Renal cortical epithelial cell (primary cell): ENCODE measurements at places on chromosomes 7 and 10. TPM values are rescaled to one million over a fixed set of nuclear protein-coding genes. Genes with fewer than 3 reads are reported as not detected.

GRCh38 chr10:132438091-132439024, 41.4 kb downstream of the PWWP2B start:
- DNase-seq, result no peak

DNA sequence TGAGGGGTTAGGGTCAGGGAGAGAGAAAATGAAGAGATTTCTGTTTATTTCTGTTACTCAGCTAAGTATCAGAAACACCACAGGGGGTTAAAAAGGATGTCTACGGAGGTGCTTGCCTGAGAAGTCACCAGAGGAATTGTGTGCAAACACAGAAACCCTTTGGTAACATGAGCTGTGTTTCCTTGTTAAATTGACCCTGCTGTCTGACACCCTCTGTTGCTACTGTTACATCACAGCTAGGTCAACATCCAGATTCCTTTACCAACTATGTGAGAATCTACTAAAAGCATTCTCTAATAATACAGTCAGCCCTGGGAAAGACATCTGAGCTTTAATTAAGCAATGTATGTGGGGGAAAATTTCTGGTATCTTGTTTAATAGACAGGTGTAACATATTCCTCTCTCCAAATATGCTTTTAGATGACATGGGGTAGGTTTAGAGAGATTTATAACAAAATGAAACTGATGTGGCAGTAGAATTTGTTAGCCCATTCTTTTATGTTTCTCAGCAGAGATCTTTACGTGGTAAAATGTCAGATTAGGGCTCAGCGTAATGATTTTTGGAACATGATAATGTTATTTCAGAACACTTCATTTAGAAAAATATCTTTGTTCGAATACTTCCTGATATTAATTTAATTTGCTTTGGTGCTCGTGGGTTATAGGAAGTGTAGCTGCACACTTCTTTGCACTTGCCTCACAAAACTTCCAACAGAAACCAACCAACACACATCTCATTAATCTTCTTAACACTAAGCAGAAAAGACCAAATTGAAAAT, 168.0 kb upstream of the AHR start:
- peak; percentile 96 for DNase-seq

- DNase-seq, result peak; percentile 38
Measured at GRCh38 chr7:80439894-80440821, 71.7 kb downstream of the GNAT3 start.

DNA sequence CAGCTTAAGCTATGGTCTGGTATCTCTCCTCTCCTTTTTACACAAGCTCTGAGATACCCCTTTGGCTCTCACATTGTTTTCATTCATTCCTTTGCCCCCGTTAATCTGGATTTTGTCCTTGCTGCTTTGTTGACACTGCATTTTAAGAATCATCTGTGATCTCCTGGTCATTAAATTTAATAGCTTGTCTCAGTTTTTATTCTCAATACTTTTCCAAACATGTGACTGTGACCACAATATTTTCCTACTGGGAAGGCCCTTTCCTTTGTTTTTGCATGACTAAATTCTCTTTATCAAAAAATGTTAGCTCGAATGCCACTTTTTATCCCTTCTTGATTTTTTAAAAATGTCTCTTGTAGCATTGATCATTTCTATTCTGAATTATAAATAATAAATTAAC, 171.2 kb downstream of the SUGCT start:
- DNase-seq, result no peak

GRCh38 chr10:72235544-72236279, 19.6 kb upstream of the ASCC1 start:
- DNase-seq, result no peak

The LRRC17 gene
- total RNA-seq, result 1.1 and 2.6 TPM in 2 replicates

- peak; percentile 99 for DNase-seq
Measured at GRCh38 chr10:63236113-63236935, 103.2 kb downstream of the NRBF2 start.

- DNase-seq, result no peak
Measured at GRCh38 chr7:142838461-142839213, 16.2 kb upstream of the EPHB6 start.

DNA sequence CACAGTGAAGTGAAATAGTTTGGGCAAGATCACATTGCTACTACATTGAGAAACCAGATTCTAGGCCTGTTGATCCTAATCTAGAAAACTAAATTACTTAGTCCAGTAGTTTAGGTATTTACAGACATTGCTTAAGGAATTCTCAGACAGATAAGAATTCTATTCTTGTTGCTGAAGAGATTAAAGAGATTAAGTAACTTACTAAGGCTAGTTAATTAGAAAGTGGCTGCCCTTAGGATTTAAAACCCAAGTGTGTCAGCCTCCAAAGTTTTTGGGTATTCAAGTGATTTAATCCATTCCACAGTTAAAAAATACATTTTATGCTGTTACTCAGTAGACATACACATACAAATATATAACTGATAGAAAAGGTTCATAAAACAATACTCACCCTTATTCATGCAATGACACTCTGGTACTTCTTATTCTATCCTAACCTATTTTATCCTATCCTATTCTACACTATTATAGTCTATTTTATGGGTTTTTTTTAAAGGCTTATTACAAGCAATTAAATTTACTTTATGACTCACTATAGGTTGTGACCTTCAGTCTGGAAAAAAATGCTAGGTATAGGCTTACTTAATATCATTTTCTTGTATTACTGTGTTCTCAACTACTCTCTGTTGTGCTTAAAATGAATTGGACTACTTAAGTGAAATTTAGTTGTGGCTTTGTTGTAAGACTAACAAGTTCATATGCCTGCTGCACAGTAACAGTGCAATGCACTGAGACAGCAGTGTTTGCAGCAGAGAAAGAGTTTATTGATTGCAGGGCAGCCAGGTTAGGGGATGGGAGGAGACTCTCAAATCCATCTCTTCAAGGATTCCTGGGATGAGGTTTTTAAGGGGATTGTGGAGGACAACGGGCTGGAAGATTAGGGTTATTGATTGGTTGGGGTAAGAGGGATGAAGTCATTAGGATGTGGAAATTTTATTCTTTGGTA, 10.7 kb downstream of the SPAM1 start:
- no peak for DNase-seq

The PPP3CB gene
- total RNA-seq, result 27.3 and 60.2 TPM in 2 replicates

DNA sequence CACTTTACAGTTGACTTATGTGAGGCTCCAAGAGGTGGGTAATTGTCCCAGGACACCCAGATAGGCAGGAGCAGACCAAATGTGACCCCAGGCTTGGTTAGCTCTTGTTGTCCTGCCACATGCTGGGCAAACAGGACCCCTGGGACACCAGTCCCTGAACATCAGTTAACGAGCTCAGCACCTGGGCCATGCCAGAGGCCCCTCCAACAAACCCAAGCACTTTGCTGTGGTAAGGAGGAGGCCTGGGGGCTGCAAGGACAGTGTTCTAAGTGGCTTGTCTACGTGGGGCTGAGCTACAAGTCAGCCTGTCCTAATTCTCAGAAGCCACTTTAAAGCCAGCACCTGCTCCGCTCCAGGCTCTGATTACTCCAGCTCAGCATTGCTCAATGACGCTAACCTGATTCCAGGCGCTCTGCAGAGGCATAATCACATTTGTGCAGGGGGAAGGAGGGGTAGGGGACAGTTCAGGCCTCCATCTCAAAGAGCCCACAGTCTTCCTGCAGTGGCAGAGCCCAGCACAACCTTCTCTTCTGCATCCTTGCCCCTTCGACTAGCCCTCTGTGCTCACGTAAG, 57.2 kb downstream of the DDC start:
- no peak for DNase-seq

- DNase-seq, result no peak
Measured at GRCh38 chr7:12670743-12671520, 16.5 kb upstream of the ARL4A start.

DNA sequence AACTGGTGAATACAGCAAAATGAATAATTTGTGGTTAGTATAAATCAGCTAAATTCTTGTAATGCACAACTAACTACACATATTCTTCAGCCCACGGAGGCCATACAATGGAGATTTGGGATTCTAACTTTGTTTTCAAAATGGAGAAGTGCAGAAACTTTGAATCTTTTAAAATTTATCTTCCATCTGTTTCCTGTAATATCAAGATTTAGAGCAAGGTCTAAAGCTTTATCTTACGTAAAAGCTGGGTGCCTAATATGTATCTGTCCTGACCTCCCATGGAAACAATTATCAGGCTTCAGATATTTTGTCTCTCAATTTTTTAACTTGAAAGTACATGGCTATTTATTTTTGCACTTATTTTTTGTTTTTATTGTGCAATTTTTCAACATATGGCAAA, 5.0 kb upstream of the AHR start:
- no peak for DNase-seq

- no peak for DNase-seq
Measured at GRCh38 chr10:122577311-122577885, 16.8 kb downstream of the DMBT1 start.

The TMEM176B gene
- total RNA-seq, result 0.75 and 1.0 TPM in 2 replicates

DNA sequence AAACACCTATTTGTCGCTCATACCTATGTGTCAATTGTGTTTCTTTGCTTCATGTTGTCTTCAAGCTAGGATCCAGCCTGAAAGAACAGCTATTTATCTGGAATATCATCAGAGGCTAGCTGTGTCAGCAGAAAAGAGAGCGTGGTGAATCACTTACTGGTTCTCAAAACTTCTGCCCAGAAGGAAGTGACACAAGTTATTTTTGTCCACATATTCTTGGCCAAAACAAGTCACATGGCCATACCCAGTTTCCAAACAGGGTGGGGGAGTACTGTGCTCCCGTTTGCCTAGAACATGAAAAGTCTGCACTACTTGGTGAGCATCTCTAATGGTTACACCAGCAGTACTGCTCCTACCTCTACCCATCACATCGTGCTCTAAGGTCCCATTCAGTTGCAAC, 160.9 kb upstream of the CSTF2T start:
- DNase-seq, result no peak

The GPRIN2 gene
- total RNA-seq, result 29.2 and 30.4 TPM in 2 replicates

The LHFPL3 gene
- total RNA-seq, result not detected in 2 replicates

The DNAH11 gene
- total RNA-seq, result 0.05 and 0.17 TPM in 2 replicates

The CALHM1 gene
- not detected in 2 replicates for total RNA-seq

The RASSF4 gene
- total RNA-seq, result 79.1 and 155 TPM in 2 replicates

DNA sequence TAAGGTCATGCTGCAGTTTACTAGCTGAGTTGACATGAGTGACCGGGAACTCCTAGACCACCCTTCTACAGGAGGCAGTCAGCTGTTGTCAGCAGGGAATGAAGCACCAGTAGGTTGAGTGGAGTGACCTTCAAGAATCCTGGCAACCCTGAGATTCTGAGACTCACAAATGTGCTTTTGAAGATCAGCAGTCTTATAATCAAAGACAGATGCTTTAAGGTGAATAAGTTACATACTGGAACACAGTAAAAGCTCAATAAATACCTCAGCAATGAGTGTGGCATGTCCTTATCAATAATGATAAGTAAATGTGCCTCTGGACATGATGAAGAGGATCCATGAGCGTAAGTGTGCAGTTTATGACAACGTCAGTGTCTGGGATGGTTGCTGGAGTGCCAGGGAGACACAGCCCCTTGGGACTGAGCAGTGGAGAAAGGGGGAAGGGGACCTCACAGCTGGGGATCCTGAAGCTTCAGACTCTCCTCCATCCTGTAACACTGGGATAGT, 11.9 kb upstream of the OR6V1 start:
- DNase-seq, result no peak

The ADO gene
- 23.0 and 23.3 TPM in 2 replicates for total RNA-seq

The EVX1 gene
- not detected in 2 replicates for total RNA-seq

DNA sequence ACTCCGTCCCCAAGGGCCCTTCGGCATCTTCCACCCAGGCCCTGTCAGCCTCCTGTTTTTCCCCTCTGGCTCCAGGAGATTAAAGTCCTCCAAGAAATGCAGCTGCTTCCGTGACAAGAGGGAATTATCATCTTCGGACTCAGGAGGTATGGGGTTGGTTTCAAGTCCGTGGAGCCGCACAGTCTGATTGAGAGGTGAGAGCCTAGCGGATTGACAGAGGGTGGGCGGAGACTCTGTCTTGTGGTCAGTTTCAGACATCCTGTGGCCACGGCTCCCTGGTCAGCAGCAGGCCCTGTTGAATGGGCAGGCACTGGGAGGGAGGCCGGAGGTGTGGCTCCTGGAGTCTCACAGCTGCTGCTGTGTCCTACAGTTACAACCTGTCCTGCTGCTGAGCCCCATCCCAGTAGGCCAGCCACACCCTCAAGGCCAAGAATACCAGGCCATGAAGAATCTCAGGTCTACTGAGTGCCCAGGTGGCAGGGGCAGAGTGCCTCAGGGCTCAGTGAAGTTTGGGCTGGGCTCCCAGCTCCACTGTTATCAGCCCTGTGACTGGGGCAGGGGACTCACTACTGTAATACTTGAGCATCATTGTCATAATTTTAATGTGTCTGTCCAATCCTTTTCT, 49.3 kb upstream of the ZNF716 start:
- DNase-seq, result no peak

GRCh38 chr10:132107949-132108877, 42.5 kb downstream of the JAKMIP3 start:
- no peak for DNase-seq

GRCh38 chr10:89256340-89256739, 4.8 kb upstream of the LIPA start:
- DNase-seq, result no peak

- DNase-seq, result no peak
Measured at GRCh38 chr10:266974-267425, 131.7 kb downstream of the ZMYND11 start.

The GTF2IRD1 gene
- 27.3 and 52.2 TPM in 2 replicates for total RNA-seq

The EPHB4 gene
- total RNA-seq, result 80.9 and 141 TPM in 2 replicates

DNA sequence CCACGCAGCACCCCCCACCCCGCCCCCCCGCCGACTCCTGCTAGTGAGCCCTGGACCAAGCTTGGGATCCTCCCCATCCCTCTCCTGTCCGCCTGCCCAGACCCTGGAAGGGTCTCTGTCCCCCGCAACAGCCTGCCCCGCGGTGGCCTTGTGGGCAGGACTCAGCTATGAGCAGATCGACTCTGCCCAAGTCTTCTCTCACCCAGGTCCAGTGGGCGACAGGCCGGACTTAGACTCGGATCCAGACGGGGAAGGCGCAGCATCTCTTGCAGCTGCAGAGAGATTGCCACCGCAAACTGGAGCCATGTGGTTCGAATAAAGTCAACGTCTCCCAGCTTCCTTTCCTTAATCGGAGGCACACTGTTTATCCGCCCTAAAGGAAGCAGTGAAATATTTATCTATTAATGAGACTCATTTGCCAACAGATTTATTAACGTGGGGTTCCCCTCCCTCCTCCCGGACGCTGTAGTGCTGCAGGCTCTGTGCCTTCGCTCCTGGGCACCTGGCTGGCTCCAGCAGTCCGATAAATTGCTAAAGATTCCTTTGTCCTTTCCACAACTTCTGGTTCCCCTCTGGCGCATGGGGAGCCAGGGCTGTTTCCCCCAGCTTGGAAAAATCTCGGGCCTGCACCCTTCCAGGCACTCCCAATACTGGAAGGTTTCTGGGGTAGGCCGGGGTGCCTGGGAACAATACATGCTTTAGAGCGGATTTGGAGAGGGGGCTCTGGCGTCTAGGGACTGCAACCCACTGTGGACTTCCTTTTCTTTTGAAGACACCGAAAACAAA, 634 bp upstream of the HOXA7 start:
- no peak for DNase-seq
